NCI-H1436 treated with DMSO at 0.1 percent for 48 hours (cell line): ENCODE measurements at places on chromosomes 4 and X.

GRCh38 chr4:10028910-10029309 lies 7.6 kb upstream of the SLC2A9 start:
- DNase-seq: no peak

- no peak for DNase-seq
Measured at GRCh38 chr4:153791746-153792617, 3.1 kb upstream of the SFRP2 start.

GRCh38 chr4:118417325-118417724 lies 64.5 kb upstream of the PRSS12 start:
- DNase-seq: no peak

- no peak for DNase-seq
Measured at GRCh38 chr4:2579910-2580309, 43.5 kb downstream of the FAM193A start.

DNA sequence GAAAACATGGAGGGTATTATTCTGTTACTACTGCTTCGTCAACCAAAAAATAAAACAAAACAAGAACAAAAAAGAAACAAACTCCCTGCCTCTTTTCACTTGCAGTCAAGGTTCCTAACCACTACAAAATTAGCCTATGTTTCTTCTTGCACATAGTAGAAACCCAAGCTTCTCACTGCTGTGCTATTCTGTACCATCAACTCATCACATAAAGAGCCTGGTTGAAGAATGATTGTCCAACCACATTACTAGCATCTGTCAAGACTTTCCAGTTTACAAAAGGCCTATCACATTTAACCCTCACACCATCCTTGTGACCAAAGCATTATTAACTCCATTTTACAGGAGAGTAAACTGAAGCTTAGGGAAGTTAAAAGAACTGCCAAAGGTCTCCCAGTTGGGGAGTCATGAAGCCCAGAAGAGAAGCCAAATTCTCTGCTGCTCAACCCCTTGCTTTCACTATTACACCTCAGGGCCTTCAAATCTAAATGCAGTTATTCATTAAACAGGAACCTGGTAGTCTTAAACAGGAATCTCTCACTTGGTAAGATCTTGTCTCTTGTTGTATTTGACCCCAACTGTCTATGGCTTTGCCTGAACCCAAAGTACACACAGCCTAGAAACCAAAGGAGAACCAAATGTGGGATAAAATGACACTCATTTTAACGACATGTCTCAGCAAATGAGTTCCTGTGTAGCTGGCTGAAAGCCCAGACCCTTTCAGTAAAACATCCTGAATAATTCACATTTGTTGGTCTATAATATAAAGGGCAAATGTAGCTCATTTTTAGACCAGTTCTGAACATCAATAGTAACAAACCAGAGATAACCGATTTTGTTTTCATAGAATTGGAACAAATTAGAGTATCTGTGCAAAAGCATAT lies 8.6 kb downstream of the F9 start:
- no peak for DNase-seq

- DNase-seq: no peak
Measured at GRCh38 chrX:65451663-65452062, 82.9 kb downstream of the LAS1L start.

DNA sequence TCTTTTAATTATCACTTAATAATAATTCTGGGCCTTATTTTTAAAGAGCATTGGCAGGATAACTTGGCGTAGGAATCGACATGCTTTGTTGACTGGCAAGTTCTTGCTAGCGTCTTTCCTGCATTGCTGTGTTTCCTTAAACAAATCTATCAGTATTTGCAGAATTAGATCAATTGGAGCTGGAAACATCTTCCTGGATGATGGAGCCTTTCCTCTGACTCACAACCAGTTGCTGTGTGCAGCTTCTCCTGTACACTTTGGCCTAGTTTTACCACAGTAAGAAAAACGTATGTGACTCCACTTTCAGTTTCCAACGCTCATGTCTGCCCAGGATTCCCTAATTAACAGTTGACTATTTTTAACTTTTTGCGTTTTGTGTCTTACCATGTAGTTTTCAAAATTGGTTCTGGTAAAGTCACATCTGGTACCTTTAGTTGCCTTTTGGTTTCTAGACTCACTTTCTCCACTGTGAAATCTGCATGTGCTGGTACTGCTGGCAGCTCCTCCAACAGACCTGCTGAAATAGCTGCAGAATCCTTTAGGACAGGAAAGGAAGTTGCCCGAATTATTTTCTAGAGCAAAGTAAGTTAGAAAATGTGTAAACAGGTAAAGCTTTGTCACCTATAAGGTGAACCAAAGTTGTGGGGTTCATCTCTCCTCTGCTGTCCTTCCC lies 553.2 kb upstream of the FAT1 start:
- DNase-seq: no peak

DNA sequence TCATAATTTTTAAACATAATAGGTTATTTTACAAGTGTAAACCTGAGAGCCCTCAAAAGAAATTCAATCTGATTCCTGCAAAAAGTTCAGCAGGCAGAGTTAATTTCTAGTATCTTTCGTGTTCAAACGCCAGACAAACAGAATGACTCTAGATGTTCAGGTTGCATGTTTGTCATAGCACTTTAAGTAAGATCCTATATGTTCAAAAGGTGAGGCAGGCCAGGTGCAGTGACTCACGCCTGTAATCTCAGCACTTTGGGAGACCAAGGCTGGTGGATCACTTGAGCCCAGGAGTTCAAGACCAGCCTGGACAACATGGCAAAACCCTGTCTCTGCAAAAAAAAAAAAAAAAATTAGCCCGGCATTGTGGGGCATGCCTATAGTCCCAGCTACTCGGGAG lies 1.1 kb upstream of the RASSF6 start:
- DNase-seq: no peak

GRCh38 chr4:113815826-113816225 lies 54.3 kb upstream of the CAMK2D start:
- DNase-seq: no peak

- DNase-seq: no peak
Measured at GRCh38 chr4:147044241-147044640, 98.6 kb upstream of the TTC29 start.

DNA sequence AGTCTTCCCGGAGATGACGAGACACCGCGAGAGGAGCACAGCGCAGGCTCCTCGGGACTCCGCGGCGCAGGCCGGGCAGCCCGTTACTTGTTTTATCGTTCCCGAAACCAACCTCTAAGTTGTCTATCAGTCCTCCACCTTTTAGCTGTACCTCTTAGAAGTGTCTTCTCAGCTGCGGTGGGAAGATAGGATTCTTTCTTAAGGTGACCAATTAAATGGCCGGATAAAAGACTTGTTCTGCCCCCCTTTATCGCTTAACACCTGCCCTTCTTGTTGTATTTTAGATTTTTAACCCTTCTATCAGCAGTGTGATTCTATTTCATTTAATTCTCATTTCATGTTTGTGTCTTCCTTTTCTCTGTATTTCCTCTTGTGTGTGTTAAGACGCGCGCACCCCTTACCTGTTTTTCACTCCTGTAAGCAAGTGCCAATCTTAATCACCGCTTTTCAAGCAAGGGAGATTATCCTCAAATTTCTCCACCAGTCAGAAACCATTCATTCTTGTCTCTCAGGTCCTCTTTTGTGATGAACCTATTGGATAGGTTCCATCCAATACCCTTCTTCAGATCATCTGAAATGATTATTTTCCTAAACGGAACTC lies at the start of gene SLC9B2:
Gene SLC9B2 (minus strand): TSS at position 15 of the 601 bp plus-strand sequence. CDS start 9,211 bp downstream, outside the sequence.
- DNase-seq: no peak

DNA sequence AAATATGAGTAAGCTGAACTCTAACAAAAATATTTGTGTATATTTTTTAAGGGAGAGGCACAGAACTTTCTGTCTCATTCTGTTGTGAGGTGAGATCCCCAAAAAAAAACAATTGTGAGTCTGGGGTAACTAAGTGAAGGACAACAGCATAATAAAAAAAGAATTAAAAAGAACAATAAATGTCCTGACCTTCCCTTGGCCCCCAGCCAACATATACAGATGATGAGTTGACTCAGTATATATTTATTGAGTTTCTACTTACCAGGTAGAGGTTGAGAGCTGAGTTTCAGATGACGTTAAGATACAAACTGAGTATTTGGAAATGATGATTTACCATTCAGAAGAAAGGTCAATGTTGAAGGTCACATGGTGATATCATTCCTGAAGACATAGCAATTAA lies 239.5 kb downstream of the KCNIP4 start:
- DNase-seq: no peak

DNA sequence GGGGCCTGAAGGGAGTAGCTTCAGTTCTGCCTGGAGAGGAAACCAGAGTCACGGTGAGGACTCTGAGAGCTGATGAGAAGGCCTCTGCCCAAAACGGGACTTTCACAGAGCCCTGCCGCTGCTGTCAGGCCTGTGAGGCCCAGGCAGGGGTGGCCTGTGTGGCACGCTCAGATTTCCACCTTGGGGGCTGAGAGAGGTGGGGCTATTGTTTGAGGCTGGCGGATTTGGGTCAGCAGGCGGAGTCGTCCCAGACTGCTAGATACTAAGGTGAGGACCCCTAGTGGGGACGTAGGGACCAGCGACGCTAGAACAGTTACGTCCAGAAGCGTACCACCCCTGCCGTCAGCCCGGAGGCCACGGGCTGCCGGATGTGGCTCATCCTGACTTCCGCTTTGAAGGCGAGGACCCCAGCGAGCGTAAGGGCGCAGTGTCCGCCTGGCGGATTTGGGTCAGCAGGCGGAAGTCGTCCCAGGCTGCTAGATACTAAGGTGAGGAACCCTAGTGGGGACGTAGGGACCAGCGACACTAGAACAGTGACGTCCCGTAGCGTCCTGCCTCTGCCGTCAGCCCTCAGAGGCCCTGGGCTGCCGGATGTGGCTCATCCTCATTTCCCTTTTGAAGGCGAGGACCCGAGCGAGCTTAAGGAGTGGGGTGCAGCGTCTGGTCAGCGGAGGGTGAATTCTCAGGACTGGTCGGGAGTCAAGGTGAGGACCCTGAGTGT lies at the start of gene MAGEB1:
Gene MAGEB1 (plus strand): TSS at position 378 of the 721 bp plus-strand sequence. CDS start 3,348 bp downstream, outside the sequence.
- DNase-seq: no peak

DNA sequence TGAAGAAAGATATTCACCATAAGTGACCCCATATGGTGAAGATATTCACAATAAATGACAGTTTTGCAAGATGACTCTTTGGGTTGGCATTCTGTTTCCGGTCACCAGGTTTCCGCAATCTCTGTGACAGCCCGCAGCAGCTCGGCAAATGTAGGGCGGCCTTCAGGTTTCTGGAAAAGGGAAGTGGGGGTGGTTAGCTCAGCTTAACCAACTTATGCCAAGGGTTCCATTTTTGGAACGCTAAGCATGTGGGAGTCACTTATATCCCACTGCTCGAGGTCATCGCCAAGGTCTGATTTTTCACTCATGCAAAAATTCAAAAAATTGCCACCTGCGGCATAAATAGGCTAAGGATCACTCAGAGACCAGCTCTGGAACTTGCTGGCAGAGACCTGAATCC lies 51.0 kb downstream of the NIPAL1 start:
- DNase-seq: no peak
